ENCODE measurements at places on chromosomes 4 and X. TPM values are rescaled to one million over a fixed set of nuclear protein-coding genes. Genes with fewer than 3 reads are reported as not detected.

SCD5 gene
- total RNA-seq = 0.70 TPM

HTRA3 gene
- not detected for total RNA-seq

DNA sequence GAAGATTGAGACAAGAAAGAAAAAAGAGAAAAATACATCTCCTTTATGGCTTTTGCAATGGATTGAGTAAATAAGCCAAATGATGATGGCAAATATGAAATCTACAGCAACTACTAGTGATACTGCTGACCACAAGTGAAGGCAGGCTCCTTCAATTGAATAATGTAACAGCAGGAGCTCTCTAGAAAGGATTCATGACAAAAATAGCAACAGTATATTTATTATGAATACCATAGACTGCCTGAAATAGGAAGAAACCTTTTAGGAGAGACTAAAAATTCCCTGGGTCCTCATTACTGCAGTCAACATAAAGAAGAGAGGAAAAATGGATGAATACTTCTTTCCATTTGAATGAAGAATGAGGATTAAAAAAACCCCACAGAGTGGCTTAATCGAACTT is 306.8 kb upstream of the ANXA10 start:
- DNase-seq = no peak

ZIC3 gene
- not detected for total RNA-seq

GRCh38 chr4:154399259-154399974 is 92.2 kb downstream of the DCHS2 start:
- DNase-seq = no peak
